ENCODE measurements at places on chromosomes 1 and 21. TPM values are rescaled to one million over a fixed set of nuclear protein-coding genes. Genes with fewer than 3 reads are reported as not detected.

Gene LCE3D
- not detected for total RNA-seq

Gene SUSD4
- total RNA-seq, result 3.2 TPM

Gene INAVA
- 72.1 TPM for total RNA-seq

Gene IL20
- total RNA-seq, result not detected

Gene GPA33
- total RNA-seq, result not detected

Gene ALPL
- total RNA-seq, result not detected

Gene LAD1
- total RNA-seq, result 244 TPM

Gene TMPRSS2
- total RNA-seq, result 1.2 TPM

Gene VWA1
- 96.3 TPM for total RNA-seq

Gene NEGR1
- total RNA-seq, result 0.05 TPM

Gene HTR6
- not detected for total RNA-seq

Gene TMIGD3
- total RNA-seq, result not detected

Gene FCGR3A
- total RNA-seq, result not detected

Gene CSTB
- 165 TPM for total RNA-seq

Gene F13B
- not detected for total RNA-seq

Gene SMG7
- total RNA-seq, result 21.6 TPM

Gene BTG2
- 57.2 TPM for total RNA-seq

Gene C1orf141
- not detected for total RNA-seq

Gene SHISA4
- 3.8 TPM for total RNA-seq

Gene TMEM82
- total RNA-seq, result not detected

Gene EPHB2
- total RNA-seq, result 31.2 TPM

Gene SAMD13
- 1.3 TPM for total RNA-seq

Gene SLC27A3
- 11.3 TPM for total RNA-seq

Gene TAL1
- not detected for total RNA-seq

Gene KCNA3
- total RNA-seq, result not detected

Gene GBP7
- total RNA-seq, result not detected

Gene RNU1-3
- under 0.01 TPM for total RNA-seq

Gene KRTAP19-3
- total RNA-seq, result not detected

Gene PCP4L1
- 1.3 TPM for total RNA-seq

Gene CELSR2
- 41.3 TPM for total RNA-seq

All from airway epithelial cell (primary cell).